ENCODE measurements at places on chromosomes 16 and 17.

GRCh38 chr16:55543472-55543871, 23.0 kb upstream of the CAPNS2 start:
- DNase-seq: no peak

GRCh38 chr17:67687511-67687910, 30.2 kb upstream of the NOL11 start:
- no peak for DNase-seq

GRCh38 chr17:43530288-43531081, 15.7 kb downstream of the ETV4 start:
- no peak for DNase-seq

GRCh38 chr16:79843631-79844043, 243.1 kb upstream of the MAF start:
- no peak for DNase-seq

DNA sequence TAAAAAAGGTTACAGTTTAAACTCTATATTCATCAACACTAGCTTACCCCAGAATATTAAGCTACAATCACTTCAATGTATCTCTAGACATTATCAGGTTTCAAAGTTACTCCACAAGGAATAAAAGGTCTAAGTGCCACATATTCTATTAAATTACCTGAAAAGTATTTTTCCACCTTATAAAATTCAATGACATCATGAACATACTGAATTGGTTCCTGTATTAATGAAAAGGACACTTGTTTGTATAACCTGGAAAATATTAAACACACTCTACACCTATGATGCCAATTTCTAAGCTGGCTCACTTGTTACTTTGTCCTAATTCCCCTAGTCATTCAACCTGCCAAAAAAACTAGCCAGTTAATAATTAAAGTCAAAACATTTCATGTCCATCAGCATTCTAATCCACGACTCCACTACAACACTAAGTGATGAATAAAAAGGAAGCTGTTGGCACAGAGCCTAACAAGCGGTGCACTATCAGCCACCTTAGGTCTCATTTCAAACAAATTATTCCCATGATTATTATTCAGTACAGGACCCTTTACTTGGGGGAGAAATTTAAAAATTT, 12.2 kb downstream of the MED13 start:
- peak; percentile 31 for DNase-seq

- peak; percentile 50 for DNase-seq
Measured at GRCh38 chr16:588639-588888, 1.3 kb upstream of the RAB40C start.

DNA sequence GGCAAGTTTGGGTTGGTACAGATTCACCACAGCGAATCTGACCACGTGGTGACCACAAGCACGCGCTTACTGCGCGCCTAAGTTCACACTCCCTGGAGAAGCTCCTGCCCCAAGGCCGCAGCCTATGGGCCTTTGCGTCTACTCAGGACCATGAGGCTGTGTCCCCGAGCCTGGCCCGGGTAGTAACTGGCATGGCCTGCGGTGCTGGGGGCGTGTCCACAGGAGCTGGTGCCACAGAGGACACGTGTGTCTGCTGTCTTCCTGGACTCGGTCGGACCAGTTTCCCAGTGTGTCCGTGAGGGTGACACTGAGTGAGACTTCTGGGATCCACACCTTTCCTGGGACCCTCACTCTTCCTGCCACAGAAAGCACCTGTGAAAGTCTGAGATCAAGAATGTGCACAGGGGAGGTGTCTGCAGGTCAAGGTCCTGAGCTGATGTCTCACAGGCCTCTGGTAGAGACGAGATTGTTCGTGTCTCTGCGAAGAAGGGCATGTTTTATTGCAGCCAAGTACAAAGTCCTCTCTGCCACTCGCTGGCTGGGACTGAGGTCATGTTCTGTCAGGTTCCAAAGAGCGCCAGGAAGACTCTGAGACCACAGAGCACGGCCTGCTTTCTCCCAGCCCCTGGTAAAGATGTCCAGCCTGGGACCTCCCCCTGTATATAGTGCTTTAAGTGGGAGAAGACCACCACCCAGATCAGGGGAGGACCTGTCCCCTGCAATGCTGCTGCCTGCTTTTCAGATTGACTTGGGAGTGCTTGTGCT, 25.2 kb upstream of the CAPN15 start:
- DNase-seq: no peak

DNA sequence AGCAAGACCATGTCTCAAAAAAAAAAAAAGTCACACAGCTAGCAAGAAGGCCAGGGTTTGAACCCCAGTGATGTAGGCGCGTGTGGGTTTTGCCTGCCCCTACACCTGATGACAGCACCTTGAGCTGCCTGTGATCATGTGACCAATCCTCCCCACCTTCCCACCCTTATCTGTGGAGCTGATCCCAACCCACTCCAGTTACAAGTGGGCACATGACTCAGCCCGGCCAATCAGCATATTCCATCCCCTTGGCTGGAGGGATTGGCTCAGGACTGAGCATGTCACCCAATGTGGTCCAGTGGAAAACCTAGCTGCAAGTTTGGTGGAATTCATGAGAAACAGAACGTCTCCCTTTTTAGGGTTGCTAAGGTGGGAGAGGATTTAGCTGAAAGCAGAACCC, 6.6 kb downstream of the TMEM114 start:
- no peak for DNase-seq

DNA sequence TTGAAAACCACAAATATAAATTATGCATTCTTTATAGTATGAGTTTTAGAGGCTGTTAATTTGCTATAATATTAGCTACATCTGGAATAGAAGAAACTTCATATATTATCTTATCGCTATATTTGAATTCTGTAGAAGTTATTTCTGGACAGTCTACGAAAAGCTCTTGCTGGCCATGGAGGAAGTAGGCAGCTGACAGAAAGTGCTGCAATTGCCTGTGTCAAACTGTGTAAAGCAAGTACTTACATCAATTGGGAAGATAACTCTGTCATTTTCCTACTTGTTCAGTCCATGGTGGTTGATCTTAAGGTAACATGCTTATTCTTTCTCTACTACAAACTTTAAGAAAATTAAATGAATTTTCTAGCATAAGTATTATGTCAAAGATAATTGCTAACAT, 96.8 kb downstream of the OMG start:
- no peak for DNase-seq

GRCh38 chr17:9208381-9209105, 187.2 kb downstream of the NTN1 start:
- DNase-seq: no peak

- DNase-seq: no peak
Measured at GRCh38 chr17:29038085-29038795, 4.7 kb upstream of the PIPOX start.

DNA sequence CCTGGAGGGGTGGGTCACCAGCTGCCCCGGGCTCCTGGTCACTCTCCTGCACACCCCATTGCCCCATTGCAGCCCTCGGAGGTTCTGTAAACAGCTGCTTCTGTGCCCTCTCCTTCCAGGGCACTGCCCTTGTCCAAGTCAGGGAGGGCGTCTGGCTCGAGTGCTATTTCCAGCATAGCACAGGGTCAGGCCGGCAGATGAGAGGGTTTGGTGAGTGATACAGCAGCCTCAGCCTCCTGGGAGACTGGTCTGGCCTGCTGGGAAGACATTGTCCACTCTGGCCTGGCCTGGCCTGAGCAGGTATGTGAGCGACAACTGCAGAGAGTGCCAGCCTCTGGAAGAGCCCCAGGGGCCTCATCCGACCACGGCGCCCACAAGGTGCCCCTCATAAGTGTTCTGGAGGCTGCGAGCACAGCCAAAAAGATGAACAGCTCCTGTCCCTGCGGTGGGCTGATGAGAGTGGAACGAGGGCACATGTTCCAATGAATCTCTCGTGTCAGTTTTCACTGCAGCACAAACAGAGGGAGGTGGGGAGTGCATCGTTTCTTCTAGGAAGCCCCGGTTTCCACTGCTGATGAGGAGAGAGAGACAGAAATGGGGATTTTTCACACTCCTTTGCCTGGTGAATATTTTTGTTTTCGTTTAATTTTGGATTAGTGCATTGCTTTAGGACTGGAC, 105.8 kb upstream of the SDK2 start:
- no peak for DNase-seq

GRCh38 chr16:67199011-67199807, at the start of gene ELMO3:
Gene ELMO3, plus strand, starts transcription at chr16:67199131. Its CDS starts 196 bp downstream, at chr16:67199327.
- DNase-seq: peak; percentile 89

DNA sequence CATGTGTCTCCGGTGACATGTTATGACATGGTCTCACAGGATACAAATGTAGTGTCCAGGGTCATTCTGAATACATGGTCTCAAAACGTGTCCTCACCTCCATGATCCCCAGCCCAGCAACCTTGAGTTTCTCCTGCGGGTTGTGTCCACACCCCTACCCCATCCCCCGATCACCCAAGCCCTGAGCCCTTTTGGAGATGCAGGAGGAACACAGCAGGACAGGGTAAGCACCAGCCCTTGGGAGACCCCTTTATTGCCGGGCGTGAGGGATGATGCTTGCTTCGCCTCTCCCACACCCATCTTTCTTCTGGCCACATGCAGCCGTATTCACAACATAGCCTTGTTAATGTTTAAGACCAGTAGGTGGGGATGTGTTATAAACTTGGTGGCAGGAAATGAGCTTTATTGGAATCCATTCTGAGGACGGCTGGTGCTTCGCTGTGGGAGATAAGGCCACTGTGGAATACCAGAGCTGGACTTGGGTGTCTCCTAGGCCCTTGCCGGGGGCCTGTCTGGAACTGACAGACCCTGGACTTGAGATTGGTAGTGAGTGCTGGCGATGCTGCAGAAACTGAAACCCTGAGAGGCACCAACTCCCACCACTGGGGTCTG, 5.5 kb downstream of the TMEM132E start:
- peak; percentile 41 for DNase-seq

- DNase-seq: peak; percentile 70
Measured at GRCh38 chr16:12067714-12068401, 91.3 kb downstream of the SNX29 start.

DNA sequence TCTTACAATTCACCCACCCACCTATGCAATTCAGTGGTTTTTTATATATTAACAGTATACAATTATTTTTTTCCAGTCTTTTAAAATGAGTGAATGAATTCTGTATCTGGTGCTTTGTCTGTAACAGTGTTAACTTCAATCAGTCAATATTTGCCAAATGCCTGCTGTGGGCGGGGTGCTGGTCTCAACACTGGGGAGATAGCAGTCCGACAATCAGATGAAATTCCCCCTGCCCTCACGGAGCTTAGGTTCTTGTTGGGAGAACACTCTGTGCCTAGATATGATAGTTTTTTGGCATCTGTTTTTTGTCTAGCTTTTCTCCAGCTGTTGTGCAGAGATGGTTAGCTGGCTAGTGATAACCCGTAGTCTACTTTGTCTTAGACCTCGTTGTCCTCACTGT, 201.1 kb downstream of the SNX29 start:
- DNase-seq: no peak

DNA sequence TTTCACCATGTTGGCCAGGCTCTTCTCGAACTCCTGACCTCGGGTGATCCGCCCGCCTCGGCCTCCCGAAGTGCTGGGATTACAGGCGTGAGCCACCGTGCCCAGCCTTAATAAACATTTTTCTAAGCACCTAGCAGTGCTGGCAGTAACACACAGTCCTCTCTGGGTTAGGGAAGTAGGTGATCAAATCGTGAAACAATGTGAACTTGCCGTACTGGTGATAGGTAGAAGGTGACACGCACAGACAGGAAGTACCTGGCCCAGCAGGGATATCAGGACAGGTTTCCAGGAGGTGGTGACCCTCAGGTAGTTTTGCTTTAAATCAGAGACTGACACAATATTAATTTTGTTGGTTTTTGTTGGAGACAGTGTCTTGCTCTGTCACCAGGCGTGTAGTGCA, 4.5 kb downstream of the PLD2 start:
- DNase-seq: no peak

DNA sequence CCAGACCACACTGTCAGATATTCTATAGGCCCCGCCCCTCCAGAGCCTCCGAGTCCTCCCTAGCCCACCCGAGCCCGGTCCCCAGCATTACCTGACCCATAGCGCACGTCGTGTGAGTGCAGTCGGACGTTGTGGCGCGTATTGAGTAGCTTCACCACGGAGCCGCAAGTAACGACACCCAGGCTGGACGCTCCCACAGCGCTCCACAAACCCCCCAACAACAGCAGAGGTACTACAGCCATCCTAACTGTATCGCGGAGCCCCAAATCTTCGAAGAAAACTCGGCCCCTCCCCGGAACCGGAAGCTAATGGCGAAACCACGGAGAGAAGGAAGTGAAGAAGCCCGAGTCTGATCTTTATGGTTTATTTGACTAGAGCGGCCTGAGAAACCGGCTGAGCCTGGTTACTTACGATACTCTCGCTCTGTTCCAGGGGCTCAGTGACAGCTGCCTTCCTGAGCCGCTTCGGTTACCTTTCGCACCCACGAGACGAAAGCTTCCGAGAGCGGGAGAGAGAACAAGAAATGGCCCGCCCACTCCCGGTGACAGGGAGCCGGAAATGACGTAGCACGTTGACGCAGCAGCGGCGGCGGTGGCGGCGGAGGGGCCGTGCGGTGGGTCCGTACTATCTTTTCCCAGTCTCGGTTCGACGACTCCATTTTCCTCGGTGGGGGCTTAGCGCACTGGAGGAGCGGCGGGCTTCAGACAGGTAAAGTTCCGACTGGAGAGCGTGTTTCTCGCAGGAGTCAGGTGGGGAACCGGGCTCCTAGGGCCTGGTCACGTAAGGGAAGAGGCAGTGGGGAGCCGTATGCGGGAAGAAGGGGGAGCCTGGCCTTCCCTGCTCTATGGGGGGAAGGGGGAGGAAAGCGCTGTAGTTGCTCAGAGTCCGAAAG, at the start of the genes SDF2 and SUPT6H:
Gene SDF2, minus strand, starts transcription at position 272 of the 892 bp plus-strand sequence. Its CDS starts 30 bp downstream, at position 242.
Gene SUPT6H, plus strand, starts transcription at position 571 of the 892 bp plus-strand sequence. CDS start 11,197 bp downstream, outside the sequence.
- peak; percentile 92 for DNase-seq

DNA sequence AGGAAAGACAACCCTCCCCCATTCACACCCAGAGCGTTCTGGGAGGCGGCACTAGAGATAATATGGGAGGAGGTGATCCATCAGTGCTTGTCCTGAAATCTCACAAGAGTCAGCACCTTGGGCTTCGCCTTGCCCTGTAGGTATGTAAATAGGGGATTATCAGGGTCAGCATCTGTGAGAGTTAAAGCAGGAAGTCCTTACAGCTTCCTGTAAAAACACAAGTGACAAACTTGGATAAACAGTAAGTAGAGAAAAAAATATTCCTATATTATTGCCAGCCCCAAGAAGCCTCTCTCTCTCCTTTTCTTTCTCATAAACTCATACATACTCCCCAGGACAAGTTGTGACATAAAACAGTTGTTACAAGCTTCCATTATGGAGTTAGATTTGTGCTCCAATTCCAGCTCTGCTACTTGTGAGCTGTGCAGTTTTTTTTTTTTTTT, 187.7 kb downstream of the MAF start:
- DNase-seq: no peak

- peak; percentile 0 for DNase-seq
Measured at GRCh38 chr16:85412911-85413520, 200.1 kb upstream of the GSE1 start.

- DNase-seq: no peak
Measured at GRCh38 chr16:12758670-12759558, 44.8 kb downstream of the CPPED1 start.
